ENCODE measurements at places on chromosomes 11 and 22. TPM values are rescaled to one million over a fixed set of nuclear protein-coding genes. Genes with fewer than 3 reads are reported as not detected.

DNA sequence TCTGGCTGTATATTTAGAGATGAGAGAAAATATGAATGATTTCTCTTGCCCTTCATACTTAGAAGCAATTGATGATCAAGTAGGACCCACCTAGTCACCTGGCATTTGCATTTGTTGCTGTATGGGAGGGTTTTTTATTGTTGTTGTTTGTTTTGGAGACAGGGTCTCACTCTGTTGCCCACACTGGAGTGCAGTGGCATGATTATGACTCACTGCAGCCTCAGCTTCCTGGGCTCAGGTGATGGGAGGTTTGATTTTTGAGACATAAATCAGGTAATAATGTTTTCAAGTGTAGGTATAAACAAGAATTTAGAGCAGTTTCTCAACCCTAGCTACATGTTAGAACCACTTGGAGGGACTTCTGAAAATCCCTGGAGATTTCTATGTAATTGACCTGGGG is 63.0 kb downstream of the TNRC6B start:
- H3K36me3 ChIP-seq: peaks cover 20% of the 10 kb centered on the region
- no peaks in the 10 kb centered on the region for H3K27me3 ChIP-seq
- H3K27ac ChIP-seq: peak overlapping the region; percentile 67
- DNase-seq: no peak

DNA sequence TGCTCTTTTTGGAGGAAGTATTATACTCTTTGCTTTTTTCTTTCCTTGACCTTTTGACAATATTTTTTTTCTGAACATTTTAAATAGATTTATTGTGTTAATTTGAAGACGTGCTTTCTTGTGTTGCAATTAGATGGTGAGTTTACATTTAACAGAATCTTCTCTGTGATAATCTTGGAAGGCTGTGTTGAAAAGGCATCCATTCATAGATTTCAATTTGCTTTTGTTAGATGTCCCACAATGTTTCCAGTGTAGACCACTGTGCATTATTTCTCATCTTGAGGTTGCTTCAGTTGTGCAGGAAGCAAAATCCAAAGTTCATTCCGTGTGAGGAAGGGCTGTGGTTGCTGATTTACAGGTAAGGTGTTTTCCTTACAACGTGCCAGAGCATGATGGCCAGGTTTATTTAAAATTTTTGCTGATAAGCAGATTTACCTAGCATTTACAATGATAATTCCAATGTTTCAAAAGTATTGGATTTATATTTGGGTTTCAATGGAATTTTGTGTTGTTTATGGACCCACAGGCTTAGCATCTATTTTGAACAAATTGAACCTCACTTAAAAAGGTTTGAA is 4.1 kb upstream of the OR5J2 start:
- no peak overlapping the region for H3K4me3 ChIP-seq
- DNase-seq: no peak
- no peaks in the 10 kb centered on the region for H3K27me3 ChIP-seq
- H3K27ac ChIP-seq: no peak overlapping the region
- no peaks in the 10 kb centered on the region for H3K4me1 ChIP-seq

GRCh38 chr11:84800755-84801346 is 826.3 kb downstream of the DLG2 start:
- DNase-seq: peak; percentile 6
- H3K27me3 ChIP-seq: peaks cover 27% of the 10 kb centered on the region
- no peaks in the 10 kb centered on the region for H3K4me1 ChIP-seq
- H3K36me3 ChIP-seq: no peaks in the 10 kb centered on the region
- H3K4me3 ChIP-seq: no peak overlapping the region
- H3K27ac ChIP-seq: no peak overlapping the region

DNA sequence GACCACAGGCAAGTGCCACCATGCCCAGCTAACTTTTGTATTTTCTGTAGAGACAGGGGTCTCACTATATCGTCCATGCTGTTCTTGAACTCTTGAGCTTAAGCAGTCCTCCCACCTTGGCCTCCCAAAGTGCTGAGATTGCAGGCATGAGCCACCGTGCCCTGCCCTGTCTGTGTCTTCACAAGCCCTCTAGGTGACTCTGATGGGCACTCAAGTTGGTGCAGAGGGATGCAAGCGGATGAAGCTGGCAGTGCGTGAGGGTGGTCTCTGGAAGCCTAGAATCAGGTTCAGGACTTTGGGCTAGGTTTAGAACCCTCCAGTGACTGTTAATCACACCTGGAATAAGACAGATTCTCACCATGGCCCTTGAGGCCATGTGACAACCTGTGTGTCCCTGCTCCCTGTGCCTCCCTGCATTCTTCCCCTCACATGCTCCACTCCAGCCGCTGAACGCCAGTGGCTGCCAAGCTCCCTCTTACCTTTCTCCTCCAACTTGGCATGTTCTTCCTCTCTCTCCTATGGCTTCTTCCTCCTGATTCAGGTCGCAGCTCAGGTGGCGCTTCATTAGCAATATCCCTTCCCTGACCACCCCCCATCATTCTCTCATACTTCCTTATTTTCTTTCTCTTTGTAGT is 242.3 kb upstream of the TBCEL start:
- no peak for DNase-seq
- no peaks in the 10 kb centered on the region for H3K36me3 ChIP-seq
- no peak overlapping the region for H3K27ac ChIP-seq
- peaks cover 84% of the 10 kb centered on the region for H3K27me3 ChIP-seq

DNA sequence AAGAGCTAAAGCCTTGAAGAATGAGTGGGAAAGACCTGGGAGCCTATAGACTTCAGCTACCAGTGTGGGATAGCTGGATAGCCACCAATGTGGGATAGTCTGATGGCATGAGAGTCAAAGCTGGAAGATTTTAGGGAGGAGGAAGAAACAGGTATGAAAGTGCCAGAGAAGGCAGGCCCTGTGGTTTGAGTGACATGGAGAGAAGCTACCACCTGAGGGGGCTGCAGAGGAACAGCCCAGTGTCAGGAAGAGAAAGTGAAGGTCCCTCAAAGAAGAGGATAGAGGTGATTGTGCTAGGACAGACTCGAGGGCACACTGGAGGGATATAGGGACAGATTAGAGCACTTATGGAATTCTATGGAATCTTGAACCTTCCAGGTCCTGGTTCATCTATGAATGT is 23.1 kb upstream of the PAX6 start:
- no peaks in the 10 kb centered on the region for H3K36me3 ChIP-seq
- no peak overlapping the region for H3K27ac ChIP-seq
- peaks cover 7% of the 10 kb centered on the region for H3K27me3 ChIP-seq
- no peak for DNase-seq

DNA sequence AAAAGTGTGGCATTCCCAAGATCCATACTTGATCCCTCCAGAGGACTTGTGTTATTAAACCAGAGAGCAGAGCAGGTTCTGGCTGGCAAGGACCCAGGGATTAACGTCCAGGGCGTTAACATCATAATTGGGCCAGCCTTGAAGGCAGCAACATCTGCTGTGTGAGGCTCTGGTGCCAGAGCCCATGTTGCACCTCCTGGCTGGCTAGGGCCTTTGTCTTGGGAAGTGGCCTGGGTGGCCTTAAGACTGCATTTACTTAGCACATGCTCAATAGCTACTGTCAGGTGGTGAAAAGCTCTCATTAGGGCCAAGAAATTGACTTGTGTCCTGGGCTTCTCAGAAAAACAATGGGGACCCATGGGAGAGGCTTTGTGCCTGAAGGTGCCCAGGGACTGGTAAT is 66.6 kb downstream of the CACNG2 start:
- DNase-seq: no peak
- H3K4me1 ChIP-seq: no peaks in the 10 kb centered on the region
- H3K27ac ChIP-seq: no peak overlapping the region
- H3K36me3 ChIP-seq: no peaks in the 10 kb centered on the region
- peaks cover 70% of the 10 kb centered on the region for H3K27me3 ChIP-seq

GRCh38 chr22:37663521-37664140 is 5.1 kb downstream of the PDXP start:
- DNase-seq: no peak
- H3K4me1 ChIP-seq: peaks cover 31% of the 10 kb centered on the region
- no peak overlapping the region for H3K4me3 ChIP-seq
- no peak overlapping the region for H3K27ac ChIP-seq

GRCh38 chr22:41380993-41381328 is 781 bp upstream of the TEF start:
- peaks cover 14% of the 10 kb centered on the region for H3K27me3 ChIP-seq
- H3K4me1 ChIP-seq: peaks cover 8% of the 10 kb centered on the region
- H3K36me3 ChIP-seq: peaks cover 26% of the 10 kb centered on the region

DNA sequence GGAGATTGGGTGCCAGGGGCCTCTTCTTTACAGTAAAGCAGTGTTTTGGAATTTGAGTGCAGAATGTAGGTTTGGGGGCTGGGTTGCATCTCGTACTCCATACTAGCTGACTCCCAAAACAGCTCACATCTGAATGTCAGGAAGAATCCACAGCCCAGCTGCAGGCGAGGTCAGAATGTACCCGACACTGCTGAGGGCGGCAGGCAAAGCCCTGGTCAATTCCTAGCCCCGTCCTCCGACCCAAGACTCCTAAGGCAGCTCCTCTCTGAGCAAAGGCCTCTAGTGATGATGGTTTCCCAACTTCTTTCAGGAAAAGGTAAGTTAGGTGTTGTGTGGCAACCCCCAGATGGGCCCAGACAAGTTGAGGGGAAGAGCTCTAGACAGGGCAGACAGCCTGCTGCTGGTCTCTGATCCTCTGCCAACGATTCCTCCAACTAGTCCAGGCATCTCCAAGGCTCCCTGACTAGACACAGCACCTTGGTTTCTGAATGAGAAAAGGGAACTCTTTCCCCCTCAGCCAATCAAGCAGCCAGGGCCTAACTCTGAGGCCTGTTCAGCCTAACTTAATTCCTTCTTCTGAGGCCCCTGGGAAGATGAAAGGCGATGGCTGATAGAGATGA is 8.6 kb downstream of the LARGE2 start:
- peaks cover 11% of the 10 kb centered on the region for H3K4me1 ChIP-seq
- no peak for DNase-seq

DNA sequence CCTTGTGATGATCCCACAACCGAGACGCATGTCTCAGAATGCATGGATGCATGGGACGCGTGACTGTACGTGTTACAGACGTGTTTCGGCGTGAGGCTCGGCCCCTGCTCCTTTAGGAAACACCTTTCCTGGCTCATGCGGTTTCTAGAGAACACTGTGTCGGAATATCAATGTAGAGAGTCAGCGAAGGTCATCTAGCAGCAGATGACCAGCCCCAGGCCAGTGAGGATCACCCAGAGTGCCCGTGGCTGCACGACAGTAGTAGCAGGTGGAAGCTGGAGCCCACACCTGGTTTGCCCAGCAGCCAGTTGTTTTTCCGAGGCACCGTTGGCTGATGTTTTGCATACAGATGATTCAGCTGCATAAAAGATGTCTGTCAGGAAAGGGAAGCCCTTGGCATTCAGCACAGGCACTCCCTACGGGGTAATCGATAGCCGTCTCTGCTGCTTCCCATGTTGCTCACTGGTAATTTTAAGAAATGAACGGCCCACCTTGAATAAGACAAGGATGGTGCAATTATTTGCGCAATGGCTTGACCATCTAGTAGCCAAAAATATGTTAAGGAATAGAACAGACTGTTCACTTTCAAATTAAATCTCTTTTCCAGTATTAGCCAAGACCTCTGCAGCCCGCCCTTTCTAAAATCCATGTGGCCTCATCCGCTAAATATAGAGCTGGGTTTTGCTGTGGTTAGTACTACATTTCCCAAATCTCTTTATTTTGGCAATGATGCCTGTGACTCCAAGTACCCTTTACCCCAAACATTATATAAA is 1.1 kb upstream of the CLTCL1 start:
- peaks cover 9% of the 10 kb centered on the region for H3K4me1 ChIP-seq
- DNase-seq: no peak
- peak overlapping the region; percentile 19 for H3K27ac ChIP-seq
- H3K27me3 ChIP-seq: peaks cover 51% of the 10 kb centered on the region

- no peak overlapping the region for H3K4me3 ChIP-seq
- H3K27ac ChIP-seq: no peak overlapping the region
- peaks cover 49% of the 10 kb centered on the region for H3K27me3 ChIP-seq
- no peak for DNase-seq
- H3K4me1 ChIP-seq: no peaks in the 10 kb centered on the region
Observed at GRCh38 chr11:13637125-13638069, 31.1 kb upstream of the FAR1 start.

- H3K4me3 ChIP-seq: no peak overlapping the region
- no peaks in the 10 kb centered on the region for H3K27me3 ChIP-seq
- H3K36me3 ChIP-seq: peaks cover 42% of the 10 kb centered on the region
- peaks cover 33% of the 10 kb centered on the region for H3K4me1 ChIP-seq
Observed at GRCh38 chr11:47271961-47272661, 2.2 kb downstream of the MADD start.

- no peaks in the 10 kb centered on the region for H3K36me3 ChIP-seq
- H3K27me3 ChIP-seq: peaks cover 13% of the 10 kb centered on the region
- DNase-seq: no peak
- no peak overlapping the region for H3K27ac ChIP-seq
- H3K4me1 ChIP-seq: no peaks in the 10 kb centered on the region
Observed at GRCh38 chr11:92572559-92572958, 347.9 kb downstream of the FAT3 start.

DNA sequence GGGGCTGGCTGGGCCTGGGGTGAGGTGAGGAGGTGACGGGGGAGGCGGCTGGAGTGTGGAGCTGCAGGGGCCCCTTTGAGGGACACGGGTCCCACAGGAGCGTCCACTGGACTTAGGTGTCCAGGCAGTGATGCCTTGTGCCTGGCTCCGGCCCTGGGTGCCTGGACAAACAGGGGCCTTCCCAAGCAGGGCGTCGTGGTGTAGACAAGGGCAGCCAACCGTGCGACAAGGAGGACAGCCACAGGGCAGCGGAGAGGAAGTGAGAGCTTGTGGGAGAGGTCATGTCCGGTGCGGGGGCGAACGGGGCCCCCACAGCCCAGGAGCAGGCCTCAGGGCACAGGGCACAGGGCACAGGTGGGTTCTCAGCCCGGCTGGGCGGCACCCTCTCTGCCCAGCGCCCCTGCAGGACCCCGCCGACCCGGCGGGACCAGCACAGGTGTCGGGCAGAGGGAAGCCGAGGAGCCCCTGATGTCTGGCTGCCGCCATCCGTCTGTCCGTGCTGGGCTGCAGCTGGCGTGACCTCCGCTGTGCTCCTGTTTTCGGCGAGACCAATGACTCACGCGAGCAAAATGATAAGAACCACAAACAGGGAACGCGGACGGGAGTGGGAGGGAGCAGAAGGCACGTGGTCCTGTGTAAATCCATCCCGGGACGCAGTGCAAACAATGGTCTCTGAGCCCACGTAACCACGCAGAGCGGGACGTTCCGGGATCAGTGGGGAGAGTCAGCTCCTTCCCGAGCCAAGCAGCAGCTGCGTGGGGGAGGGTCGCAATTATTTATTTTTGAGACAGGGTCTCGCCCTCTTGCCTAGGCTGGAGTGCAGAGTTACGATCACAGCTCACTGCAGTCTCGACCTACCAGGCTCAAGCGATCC is 49.1 kb upstream of the A4GALT start:
- H3K27me3 ChIP-seq: no peaks in the 10 kb centered on the region
- peak; percentile 45 for DNase-seq
- peaks cover 27% of the 10 kb centered on the region for H3K36me3 ChIP-seq

GRCh38 chr22:48310289-48310688 is 1517.4 kb downstream of the BRD1 start:
- H3K4me3 ChIP-seq: no peak overlapping the region
- no peaks in the 10 kb centered on the region for H3K4me1 ChIP-seq
- no peak for DNase-seq
- no peaks in the 10 kb centered on the region for H3K27me3 ChIP-seq

GRCh38 chr11:77444261-77444660 is 29.6 kb downstream of the PAK1 start:
- DNase-seq: no peak

The PLET1 gene
- not detected for total RNA-seq

The TYR gene
- total RNA-seq: not detected

The CST6 gene
- 21.5 TPM for total RNA-seq

The TPCN2 gene
- 24.3 TPM for total RNA-seq

The INSC gene
- not detected for total RNA-seq

The SCUBE2 gene
- not detected for total RNA-seq

The TRIOBP gene
- 86.5 TPM for total RNA-seq

The IRAG1 gene
- not detected for total RNA-seq

The F2 gene
- total RNA-seq: not detected

The CDC42BPG gene
- total RNA-seq: 33.0 TPM

The DNAJB7 gene
- not detected for total RNA-seq

The ACRV1 gene
- not detected for total RNA-seq

The ARRB1 gene
- 8.7 TPM for total RNA-seq

The BIK gene
- 37.9 TPM for total RNA-seq

The DGKZ gene
- total RNA-seq: 40.2 TPM

Data from Calu3 (cell line).